ENCODE measurements at places on chromosomes 3 and 15. TPM values are rescaled to one million over a fixed set of nuclear protein-coding genes. Genes with fewer than 3 reads are reported as not detected.

DNA sequence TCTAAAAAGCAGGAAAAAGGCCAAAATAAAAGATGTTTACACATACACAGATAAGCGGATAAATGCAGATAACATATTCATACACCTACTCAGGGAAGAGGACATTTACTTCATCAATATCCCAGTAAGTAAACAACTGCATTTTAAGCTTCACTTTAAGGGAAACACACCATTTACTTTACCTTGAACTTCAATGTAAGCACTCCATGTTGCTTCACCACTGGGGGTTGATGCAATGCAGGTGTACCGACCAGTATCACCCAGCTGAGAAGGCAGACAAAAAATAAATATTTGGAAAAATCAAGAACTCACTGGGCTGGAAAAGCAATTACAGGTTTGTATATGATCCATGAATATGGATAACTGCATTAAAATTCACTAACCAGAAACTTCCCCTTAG, 1099.5 kb downstream of the ROBO1 start:
- DNase-seq: no peak

- no peak for DNase-seq
Measured at GRCh38 chr3:52092271-52092660, 35.9 kb upstream of the DUSP7 start.

GRCh38 chr15:33094336-33094735, 100.2 kb downstream of the FMN1 start:
- no peak for DNase-seq

DNA sequence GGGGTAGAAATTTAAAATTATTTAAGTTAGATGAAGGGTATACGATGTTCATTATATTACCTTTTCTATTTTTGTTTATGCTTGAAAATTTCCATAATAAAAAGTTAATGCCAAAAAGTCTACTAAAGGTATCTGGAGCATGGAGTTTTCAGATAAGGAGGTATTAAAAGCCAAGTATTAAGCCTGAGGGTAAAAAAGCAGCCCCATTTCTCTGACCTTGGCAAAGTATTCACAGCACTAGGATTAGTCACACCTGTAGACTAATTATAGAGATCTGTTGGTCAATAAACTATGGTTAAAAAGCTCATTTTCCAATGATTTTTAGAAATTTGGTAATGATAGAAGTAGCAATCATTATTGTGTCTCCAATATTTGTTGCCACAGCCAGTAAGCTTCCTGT, 23.1 kb downstream of the XRN1 start:
- no peak for DNase-seq

DNA sequence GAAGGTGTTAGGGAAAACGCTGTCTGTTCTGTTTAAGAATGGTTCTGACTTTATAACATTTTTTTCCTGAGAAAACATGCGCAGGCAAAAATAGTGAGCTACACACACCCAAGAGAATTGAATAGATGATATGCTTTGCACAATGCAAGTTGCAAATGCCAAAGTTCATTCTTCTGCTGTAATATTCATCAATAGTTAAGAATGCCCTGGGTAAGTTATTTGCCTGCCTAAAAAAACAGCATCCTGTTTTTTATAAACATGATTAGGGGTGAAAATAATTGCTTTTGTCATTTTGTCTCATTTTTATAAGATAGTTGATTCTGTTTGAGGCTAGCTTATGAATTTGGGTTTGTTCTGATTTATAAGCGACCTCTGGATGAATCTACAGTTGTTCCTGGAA, 99.4 kb downstream of the DTWD1 start:
- DNase-seq: no peak

- no peak for DNase-seq
Measured at GRCh38 chr15:72827226-72827625, 43.7 kb upstream of the ADPGK start.

GRCh38 chr3:79018265-79018664, 749.5 kb downstream of the ROBO1 start:
- DNase-seq: no peak

DNA sequence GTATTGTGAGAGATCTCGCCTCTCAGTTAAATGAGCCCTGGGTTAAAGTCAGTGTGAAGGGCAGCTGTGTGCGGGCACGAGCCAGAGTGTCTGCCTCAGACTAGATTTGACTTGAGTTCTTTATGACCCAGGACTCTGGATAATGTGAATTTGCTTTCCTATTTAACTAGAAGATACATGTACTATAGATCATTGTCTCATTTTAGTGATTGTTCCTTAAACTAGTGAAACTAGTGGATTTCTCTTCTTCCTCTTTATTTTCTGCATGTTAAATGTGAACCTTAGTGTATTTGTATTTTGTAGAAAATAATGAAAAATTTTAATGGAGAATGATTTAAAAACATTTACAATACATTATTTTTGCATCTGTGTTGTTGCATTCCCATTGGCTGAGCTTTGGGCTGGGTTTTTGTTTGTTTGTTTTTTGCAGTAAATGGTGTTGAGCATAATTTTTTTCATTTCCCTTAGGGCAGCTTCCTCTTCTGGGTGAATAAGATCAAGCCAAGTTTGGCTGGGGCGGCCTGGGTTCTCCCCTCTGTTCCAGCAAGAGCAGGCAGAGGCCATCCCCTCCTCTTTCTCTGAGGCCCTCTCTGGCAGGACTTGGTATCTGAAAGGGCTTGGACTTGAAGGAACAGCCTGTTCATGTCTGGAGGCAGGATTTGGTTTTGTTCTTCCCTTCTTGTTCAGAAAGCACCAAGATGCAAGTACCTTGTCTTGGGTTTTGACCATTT, 15.0 kb downstream of the GCSAM start:
- DNase-seq: no peak

GRCh38 chr15:58212909-58213526, 74.8 kb downstream of the AQP9 start:
- no peak for DNase-seq

- DNase-seq: peak; percentile 36
Measured at GRCh38 chr3:11060500-11061251, 68.1 kb downstream of the SLC6A1 start.

- no peak for DNase-seq
Measured at GRCh38 chr3:65633018-65633638, 405.6 kb downstream of the MAGI1 start.

DNA sequence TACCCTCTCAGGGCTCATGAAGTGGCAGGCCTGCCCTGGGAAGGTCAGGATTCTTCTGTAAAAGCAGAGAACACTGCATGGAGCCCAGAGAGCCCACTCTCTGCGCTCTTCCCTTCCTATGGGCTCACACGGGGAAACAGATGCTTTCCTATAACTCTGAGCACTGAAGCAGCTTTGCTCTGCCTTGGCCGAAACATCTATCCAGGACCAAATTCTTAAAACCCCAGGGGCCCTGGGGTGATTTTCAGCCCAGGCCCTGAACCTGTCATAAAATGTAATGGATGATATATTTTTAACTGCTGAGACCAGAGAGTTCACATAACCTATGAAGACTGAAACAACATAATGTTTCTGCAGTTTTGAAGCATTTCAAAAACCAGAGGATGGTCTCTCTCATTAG, 249.9 kb upstream of the CTDSPL start:
- DNase-seq: no peak

GRCh38 chr3:61347981-61348380, 96.7 kb upstream of the FHIT start:
- no peak for DNase-seq

DNA sequence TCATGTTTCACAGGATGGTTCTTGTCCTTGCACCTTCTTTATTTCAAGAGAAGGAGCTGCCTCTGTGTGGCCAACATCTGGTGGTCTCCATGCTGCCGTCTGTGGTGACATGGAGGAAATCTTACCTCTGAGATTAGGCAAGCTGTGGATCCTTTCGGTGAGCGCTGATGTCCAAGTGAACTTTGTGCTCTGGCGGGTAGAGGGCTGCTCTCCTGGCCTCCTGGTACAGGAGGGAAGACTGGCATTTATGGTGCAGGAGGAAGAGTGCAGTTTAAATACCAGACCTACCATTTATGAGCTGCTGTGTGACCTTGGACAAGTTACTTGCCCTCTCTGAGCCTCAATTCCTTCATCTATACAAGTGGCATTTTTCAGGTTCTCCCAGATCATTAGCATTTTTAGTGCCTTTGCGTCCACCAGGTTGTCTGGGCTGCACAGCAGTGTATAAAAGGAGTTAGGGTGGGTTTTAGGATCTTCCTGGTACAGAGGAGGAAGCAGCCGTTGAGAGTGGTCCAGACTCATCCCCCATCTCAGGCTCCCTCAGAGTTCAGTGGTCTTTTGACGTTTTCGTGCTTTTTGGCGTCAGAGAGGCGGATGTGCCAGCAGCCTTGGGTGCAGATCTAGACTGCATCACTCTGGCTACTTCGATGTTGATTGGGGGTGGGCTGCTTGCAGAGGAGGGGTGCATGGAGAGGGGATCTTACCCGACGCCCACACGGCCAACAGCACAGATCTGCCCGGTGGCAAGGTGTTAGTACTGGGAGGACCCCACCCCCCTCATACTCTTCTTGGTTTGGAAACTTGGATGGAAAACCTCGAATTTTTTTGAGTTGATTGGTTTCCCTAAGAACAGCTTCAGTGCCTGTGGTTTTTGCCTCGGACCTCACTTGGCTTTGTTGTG, 162.2 kb downstream of the ITPR1 start:
- DNase-seq: no peak

DNA sequence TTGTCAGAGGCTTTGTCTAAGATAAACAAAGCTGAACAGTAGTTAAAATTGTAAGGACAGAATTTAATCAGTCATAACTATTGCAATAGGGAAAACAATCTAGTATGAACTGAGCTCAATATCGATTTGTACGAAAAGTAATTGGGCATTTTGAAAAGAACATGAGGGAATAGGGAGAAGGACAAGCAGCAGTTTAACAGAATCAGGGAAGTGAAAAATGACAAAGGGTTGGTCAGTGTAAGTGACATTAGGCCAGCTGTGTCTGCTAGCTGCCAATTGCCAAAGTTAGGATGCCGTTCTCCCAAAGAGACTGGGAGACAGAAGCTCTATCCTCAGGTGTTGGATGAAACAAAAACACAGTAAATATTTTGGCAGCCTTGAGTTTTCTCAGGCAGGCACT, 3.3 kb upstream of the DNAJA4 start:
- DNase-seq: no peak

- peak; percentile 58 for DNase-seq
Measured at GRCh38 chr3:44106756-44107155, 134.9 kb upstream of the TOPAZ1 start.

The COMMD2 gene
- total RNA-seq: 27.5 TPM

The MESD gene
- total RNA-seq: 30.7 TPM

The B3GNT5 gene
- 27.1 TPM for total RNA-seq

The ACAP2 gene
- 47.0 TPM for total RNA-seq

The SH3GL3 gene
- total RNA-seq: not detected

The UNC45A gene
- 117 TPM for total RNA-seq

The GOLGA8T gene
- total RNA-seq: 0.66 TPM

The HOMER2 gene
- 152 TPM for total RNA-seq

The HAPLN3 gene
- total RNA-seq: 3.9 TPM
